ENCODE measurements at places on chromosomes 2 and 18. TPM values are rescaled to one million over a fixed set of nuclear protein-coding genes. Genes with fewer than 3 reads are reported as not detected.

Gene STARD6
- total RNA-seq = not detected

Gene GPD2
- 62.3 TPM for total RNA-seq

Gene ABCG8
- not detected for total RNA-seq

Gene CRYGD
- not detected for total RNA-seq

Gene SOCS6
- 48.1 TPM for total RNA-seq

Gene ATP8B1
- 43.4 TPM for total RNA-seq

Gene MYO7B
- under 0.01 TPM for total RNA-seq

Gene ARL4C
- total RNA-seq = 2.4 TPM

Gene GALM
- total RNA-seq = 8.6 TPM

Gene DOK6
- 0.76 TPM for total RNA-seq
